ENCODE measurements at places on chromosomes 5 and 9.
A peak's percentile ranks its signal among the peaks of the same experiment; 100 is the strongest.

DNA sequence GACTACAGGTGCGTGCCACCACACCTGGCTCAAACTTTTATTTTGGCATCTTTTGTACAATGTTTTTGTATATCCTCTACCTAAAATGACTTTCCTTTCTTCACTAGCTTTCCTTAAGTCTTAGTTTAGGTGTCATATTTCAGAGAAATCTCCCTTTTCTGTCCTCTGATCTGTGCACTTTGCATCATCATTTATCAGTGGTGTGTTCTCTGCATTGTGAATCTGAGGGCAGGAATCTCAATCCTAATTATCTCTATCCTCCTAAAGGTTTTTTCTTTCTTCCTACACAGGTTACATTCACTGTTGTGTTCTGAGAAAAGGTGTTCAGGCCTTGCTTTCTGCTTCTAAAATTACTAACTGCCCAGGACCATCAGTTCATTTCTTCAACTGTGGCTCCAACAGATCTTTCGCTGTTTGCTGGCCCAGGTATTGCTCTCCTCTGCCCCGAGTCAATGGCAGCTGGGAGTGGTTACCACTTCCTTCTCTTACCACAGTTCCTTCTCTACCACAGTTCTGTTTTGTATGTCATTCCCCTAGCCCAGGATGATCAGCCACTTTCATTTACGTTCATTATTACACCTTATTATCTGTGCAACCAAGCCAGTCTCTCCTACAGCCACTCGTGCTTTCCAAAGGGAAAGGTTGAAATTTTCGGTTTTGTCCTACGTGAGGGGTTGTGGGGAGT is 14.0 kb downstream of the TGFBR1 start:
- DNase-seq = peak; percentile 22

DNA sequence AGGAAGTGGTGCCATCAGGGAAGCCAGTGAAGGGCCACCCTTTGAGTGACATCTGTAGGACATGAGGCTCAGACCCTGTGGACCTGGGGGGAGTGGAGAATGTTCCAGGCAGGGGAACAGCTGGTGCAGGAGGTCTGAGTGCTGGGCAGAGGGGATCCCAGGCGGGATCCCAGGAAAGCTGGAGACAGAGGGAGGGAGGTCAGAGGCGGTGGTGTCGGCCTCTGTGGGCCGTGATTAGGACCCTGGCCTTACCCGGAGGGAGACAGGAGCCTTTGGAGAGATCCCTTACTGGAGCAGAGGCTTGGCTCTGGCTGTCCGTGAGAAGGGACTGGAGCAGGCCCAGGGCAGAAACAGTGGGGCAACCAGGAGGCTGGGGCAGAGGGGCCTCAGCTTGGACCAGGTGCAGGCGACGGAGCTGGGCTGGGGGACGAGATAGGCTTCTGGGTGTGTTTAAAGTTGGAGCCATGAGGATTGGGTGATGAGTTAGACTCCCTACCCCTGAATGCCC is 12.1 kb upstream of the GRHPR start:
- no peak for DNase-seq

- DNase-seq = no peak
These were observed 9.1 kb downstream of the MAMDC2 start for GRCh38 chr9:70052768-70053167.

- DNase-seq = no peak
These were observed 19.7 kb downstream of the SLC9A3 start for GRCh38 chr5:504326-505154.

DNA sequence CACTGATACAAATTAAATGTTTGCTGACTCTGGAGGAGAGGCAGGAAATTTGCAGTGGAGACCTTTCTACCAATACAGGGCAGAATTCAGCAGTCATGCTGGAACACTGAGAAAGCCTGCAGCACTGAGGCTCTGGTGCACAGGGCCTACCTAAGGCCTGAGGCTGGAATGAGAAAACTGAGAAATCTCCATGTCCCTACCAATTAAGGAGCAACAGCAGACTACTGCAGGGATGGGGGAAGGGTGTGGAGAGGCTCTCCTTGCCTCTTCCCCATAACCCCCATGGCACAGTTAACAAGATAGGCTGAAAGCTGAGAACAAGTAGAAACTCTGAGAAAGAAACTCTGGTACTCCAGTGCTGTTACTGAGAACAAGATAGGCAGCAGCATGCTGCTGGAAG is 10.5 kb downstream of the FBXO4 start:
- no peak for DNase-seq

GRCh38 chr5:37966291-37966690 is 126.5 kb upstream of the GDNF start:
- DNase-seq = no peak

DNA sequence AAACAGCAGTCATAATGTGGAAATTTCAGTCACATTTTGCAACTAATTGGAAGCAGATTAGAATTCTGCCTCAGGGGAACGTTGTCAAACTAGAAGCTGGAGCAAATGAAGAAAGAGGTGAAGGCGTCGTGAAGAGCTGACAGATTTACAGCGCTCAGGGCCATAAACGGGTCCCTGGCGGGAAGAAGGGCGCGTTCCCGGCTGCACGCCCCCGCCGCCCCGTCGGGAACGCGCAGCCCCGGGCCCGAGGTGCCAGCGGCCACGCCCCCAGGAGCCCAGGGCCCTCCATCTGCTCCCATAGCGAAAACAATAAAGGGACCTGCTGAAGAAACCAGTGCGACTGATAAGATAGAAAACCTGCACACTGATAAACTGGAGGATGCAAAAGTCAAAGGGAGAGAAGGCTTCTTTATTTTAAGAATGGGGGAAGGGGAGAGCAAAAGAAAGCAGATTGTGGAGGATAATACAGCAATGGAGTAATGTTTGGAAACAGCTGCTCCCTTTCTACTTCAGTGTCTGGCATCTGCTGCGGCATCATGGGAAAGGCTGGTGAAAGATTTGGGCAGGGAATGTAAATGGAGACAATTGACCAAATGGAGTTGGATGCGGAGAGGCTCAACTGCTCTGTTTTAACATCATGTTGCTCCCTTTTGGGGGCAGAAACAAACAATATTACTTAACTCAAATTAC is 11.1 kb downstream of the ZNF608 start:
- DNase-seq = no peak

DNA sequence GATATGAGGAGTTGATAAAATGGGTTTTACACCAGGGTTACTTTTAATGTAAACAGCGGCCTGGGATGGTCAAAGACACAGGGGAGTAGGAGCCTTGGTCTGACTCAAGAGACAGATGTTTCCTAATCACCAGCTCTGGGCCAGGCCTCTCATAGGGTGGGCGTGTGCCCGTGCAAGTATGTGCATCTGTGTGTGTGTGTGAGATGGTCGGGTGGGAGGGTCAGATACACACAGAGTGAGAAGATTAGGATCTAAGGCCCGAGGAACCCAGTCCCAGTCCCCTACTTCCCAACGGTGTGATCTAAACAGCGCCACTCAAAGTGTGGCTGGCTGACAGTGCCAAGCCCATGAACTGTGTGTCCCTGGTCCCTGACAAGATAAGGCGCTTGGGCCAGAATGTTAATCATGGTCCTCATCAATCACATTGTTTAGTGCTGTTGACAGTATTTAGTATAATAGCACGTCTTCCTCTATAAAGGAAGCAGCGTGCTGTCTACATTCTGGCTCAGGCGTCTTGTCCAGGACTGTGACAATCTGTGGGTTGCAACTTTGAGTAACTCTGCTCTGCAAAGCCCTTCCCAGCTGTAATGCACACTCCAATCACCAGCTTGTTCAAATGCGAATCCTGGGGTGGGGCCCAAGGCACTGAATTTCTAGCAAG is 173.7 kb downstream of the DAB2IP start:
- DNase-seq = no peak

- no peak for DNase-seq
These were observed 38.9 kb downstream of the EFNA5 start for GRCh38 chr5:107631805-107632362.

DNA sequence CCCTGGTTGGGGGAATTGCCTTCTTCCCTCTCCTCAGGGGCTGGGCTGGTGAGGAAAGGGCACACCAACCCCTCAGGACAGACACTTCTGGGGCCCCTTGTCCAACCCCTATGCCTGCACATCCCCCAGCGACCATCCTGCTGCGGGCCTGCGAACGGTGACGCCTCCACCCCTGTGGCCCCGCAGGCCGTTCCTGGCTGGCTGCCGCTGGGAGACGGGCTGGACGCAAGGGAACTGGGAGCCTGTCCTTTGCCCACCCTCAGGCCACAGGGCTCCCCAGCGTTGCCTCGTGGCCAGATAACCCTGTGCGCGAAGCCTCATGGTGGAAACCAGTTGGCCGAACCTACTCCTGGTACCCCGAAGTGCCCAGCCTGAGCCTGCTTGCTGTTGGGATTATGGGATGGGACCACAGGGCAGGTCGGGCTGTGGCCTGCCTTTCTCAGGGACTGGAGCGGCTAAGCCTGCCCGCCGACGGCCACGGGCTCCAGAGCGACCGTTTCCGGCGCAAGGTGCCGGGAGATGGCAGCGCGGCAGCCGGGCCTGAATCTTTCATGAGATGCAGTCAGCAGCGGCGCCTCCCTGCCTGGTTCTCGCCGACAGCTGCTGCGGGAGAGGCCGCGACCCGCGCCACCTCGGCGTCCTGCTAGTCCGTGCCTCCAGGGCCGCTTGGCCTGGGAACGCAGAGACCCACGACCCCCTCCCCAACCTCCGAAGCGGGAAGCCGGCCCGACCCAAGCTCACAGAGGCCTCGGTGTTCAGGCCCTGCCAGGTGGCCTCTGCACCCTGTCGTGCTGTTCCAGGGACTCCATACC is 6.5 kb upstream of the PITX1 start:
- no peak for DNase-seq

DNA sequence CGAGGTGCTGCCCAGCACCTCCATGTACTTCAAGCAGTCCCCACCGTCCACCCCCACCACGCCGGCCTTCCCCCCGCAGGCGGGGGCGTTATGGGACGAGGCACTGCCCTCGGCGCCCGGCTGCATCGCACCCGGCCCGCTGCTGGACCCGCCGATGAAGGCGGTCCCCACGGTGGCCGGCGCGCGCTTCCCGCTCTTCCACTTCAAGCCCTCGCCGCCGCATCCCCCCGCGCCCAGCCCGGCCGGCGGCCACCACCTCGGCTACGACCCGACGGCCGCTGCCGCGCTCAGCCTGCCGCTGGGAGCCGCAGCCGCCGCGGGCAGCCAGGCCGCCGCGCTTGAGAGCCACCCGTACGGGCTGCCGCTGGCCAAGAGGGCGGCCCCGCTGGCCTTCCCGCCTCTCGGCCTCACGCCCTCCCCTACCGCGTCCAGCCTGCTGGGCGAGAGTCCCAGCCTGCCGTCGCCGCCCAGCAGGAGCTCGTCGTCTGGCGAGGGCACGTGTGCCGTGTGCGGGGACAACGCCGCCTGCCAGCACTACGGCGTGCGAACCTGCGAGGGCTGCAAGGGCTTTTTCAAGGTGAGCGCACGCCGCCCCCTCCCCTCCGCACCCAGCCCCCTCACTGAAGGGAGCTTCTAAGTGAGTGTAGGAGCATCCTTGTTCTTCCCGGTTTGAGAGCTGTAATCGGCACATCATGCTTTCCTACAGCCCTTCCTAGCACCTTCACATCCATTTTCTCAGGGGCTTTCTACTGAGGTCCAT is 6.9 kb downstream of the NR4A3 start:
- no peak for DNase-seq

- no peak for DNase-seq
These were observed 325.1 kb upstream of the PRR16 start for GRCh38 chr5:120139039-120139438.

DNA sequence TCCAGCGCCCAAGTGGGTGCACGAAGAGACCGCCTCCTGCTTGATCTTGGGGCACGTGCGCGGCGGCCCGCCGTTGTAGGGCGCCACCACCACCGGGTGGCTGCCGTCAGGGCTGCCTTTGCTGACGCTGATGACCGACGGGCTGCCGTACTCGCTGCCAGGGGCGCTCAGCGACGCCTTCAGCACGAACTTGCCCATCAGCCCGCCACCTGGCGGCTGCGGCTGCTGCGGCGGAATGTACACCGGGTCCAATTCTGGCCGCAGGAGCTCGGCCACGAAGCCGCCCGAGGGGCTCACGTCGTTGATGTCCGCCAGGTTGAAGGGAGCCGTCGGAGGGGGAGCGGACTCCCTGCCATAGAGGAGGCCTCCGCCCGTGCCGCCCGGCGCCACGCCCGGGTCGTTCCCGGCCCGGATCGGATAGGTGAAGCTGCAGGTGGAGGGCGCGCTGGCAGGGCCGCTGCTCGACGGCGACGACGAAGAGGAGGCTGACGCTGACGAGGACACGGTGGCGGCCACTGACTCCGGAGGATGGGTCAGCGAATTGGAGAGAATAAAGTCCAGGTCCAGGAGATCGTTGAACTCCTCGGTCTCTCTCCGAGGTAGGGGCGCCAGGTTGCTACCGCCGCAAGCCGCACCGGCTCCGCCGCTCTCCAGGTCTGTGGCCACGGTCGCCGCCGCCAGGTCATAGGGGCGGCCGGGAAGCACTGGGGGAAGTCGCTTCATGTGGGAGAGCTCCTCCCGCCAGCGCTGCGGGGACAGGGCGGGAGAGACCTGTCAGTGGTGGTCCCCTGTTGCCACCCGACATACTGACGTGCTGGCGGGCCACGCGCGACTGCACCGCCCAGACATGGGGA is 1.8 kb downstream of the KLF4 start:
- no peak for DNase-seq

DNA sequence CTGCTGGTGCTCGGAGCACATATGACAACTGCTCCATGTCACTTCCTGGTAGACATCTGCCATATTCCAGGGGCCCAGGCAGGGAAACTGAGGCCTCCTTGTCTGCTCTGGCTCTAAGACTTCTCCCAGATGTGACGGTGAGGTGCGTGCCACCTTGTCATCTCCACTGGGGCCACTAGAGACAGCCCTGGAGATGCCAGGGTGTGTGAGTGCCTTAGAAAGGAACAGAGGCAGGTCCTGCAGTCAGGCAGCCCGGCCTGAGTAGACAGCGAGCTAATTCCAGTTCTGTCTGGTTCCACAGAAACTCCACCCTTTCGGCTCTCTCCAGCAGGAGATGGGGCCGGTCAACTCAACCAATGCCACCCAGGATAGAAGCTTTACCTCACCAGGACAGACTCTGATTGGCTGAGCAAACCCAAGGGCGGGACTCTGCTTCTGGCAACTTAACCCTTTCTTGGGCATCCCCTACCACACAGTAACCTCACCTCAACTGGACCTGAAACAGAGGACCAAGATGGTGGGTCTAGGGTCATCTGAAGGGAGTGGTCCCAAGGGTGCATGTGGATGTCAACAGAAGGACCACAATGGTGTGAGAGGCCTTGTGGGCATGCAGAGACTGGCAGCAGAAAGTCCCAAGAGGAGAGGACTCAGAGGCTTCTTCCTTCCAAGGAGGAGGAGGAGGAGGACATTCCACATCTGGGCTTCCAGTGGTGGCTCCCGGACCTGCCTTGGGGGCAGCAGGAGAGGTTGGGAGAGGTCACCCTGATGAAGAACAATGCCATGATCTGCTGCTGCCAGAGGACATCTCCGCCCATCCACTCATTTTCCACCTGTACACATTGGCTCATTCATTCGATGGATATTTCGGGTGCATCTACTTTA is 77.7 kb downstream of the RGS3 start:
- no peak for DNase-seq

- DNase-seq = no peak
These were observed 193.0 kb upstream of the MAP1B start for GRCh38 chr5:71914281-71914680.

Data from T follicular helper cell (primary cell).